ENCODE measurements at places on chromosomes 16 and 17.

DNA sequence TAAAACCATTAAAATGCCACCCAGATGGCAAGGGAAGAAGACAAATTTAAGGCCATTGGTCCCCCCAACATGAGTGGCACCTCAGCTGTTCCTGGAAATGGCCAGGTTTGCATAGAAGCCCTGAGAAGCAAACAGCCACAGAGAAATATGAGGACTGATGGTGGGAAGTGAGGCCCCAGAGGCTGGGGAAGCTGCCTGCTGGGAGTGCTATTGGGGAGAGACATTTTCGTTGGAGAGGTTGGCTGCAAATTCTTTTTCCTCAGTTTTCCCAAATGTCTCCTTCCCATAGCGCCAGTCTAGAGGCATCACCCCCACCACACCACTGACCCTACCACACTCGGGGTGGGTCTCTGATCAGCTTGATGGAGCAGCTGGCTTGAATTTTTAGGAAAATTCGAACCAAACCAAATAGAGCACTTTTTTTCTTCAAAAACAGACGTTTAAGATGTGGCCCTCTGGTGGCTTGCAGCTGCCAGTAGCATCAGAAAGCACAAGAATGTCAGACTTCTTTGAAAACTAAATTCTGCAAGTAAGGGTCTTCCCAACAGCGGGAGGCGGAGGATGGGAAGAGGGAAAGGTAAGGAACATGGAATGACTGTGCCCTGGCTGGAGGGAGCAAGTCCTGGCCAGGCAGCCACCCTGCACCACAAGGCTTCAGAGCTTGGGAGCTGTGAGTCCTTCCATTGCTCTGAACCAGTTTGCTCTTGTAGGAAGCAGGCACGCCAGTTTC lies 13.2 kb upstream of the SLC12A3 start:
- no peak for DNase-seq

DNA sequence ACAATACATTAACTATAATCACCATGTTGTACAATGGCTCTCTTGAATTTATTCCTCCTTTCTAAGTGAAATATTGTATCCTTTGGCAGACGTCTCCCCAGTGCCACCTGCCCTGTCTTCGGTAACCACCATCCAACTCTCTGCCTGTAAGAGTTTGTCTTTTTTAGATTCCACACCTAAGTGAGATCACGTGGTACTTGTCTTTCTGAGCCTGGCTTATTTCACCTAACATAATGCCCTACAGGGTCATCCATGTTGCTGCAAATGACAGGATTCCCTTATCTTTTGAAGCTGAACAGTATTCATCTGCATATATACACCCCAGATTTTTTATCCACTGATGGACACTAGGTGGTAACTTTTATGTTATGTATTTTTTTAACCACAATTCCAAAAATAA lies 24.2 kb downstream of the ORC6 start:
- no peak for DNase-seq

GRCh38 chr16:58475091-58475619 lies 24.8 kb upstream of the NDRG4 start:
- DNase-seq, result no peak

- no peak for DNase-seq
These were observed 4.8 kb downstream of the GSG1L2 start for GRCh38 chr17:9817086-9817485.

DNA sequence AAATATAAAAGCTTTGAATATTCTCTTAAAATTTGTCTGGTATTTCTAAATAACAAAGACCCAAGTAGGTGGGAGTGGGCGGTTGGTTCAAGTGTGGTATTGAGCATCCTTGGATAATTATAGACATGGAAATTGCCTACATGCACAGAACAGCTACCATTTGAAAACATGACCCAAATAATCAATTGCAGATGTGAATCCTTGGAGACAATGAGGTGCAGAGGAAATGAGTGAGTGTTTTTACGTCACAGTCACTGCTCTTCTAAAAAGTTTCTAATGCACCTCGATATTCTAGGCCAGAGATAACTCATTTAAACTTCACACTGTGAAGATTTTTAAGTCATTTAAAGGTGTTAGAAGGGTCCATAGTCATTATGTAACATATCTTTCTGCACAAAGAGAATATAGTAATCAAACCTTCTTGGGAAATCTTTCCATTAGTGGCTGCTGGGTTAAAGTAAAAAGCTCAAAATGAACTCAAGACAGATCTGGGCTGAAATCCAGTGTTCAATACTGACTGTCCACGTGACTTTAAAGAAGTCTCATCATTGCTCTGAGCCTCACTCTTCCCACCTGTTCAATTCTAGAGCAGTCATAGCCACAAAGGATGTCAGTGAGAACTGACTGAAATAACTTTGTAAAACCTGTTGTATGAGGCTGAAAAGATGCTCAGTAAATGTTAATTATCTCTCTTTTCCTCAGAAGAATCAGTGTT lies 144.5 kb downstream of the CDH11 start:
- DNase-seq, result no peak

DNA sequence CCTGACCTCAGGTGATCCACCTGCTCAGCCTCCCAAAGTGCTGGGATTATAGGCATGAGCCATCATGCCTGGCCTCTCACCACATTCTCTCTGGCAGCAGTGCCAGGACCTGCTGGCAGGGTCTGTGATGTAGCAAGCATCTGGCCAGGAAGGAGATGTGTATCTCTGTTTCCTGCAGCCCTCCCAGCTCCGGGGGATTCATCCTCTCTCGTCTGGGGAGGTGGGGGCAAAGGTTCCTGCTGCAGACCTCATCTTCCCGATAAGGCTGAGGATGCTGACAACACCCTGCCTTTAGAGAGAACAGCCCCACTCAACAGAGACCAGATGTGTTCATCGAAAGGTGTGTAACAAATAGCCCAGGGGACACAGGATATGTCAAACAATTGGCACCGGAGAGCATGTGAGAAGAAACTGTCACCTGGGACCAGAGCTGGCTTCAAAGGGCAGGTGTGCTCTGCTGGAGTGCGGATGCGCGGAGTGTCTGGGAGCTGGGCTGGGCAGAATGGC lies 54.8 kb upstream of the SEC14L1 start:
- DNase-seq, result no peak

- DNase-seq, result no peak
These were observed 333.8 kb downstream of the SNX29 start for GRCh38 chr16:12310286-12310685.

DNA sequence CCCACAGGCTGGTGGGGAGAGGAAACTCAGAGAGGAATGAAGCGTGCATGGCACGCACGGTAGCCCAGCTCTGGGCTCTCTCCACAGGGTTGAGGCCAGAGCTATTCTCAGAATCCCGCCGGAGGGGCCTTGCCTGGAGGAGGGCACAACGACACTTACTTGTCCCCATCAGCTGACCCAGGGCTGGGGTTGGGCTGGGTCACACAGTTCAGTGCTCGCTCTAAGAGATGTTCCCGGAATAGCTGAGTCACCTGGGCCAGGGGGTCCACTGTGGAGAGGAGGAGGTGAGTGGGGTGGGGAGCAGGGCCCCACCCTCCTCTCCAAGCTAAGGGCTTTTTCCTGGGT lies 21.8 kb downstream of the SREBF1 start:
- no peak for DNase-seq

DNA sequence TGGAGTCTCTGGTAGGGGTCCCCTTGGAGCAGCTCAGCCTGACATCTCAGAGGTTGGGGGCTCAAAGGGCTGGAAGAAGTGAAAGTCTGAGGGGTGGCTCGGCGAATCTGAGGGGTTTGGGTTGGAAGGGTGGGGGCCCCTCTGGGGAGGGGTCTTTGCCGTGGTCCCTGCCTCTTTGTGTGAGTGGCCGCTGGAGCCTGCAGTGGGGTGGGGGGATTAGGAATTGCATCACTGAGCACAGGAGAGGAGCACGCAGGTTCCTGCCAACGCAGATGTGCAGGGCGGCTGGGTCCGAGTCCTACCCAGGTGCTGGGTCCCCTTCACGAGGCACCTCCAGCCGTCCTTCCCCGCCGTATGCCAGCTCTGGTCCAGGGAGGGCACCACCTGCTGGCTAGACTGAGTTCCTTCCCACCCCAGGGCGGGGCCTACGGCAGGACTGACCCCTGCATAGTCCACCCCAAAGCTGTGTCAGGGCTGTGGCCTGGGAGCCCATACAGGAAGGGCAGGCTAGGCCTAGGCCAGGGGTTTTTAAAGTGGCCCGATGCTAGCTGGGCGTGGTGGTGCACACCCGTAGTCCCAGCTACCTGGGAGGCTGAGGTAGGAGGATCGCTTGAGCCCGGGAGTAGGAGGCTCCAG lies 9.9 kb downstream of the FMNL1 start:
- DNase-seq, result no peak

DNA sequence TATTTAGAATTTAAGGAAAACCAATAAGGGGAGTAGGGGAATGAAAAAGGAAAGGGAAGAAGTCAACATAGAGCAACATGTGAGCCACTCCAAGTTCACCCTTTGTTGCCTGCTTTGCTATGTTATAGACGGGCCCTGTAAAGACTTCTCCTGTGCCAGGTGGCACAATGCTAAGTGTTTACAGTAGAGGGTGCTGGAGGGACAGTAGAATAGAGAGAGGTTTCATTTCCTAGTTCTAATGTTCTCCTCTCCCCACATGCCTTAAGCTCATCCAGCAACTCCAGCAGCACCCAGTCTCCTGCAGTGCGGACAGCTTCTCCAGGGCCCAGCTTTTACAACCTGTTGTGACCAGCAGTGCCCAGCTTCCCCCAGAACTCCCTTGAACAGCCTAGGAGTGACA lies 468.0 kb downstream of the HS3ST3B1 start:
- no peak for DNase-seq

- no peak for DNase-seq
These were observed 65.2 kb downstream of the CYTH1 start for GRCh38 chr17:78716814-78717393.

GRCh38 chr16:85902366-85903155 lies 3.6 kb downstream of the IRF8 start:
- DNase-seq, result no peak

- DNase-seq, result no peak
These were observed 250.7 kb upstream of the MON1B start for GRCh38 chr16:76940251-76940650.

- no peak for DNase-seq
These were observed 47.1 kb upstream of the NACA2 start for GRCh38 chr17:61638087-61638486.

- no peak for DNase-seq
These were observed 309.4 kb downstream of the SEC14L1 start for GRCh38 chr17:77449908-77450741.

- DNase-seq, result no peak
These were observed 138.8 kb upstream of the CRHR1 start for GRCh38 chr17:45645330-45645729.

GRCh38 chr16:25009822-25010221 lies 5.3 kb downstream of the ARHGAP17 start:
- no peak for DNase-seq

DNA sequence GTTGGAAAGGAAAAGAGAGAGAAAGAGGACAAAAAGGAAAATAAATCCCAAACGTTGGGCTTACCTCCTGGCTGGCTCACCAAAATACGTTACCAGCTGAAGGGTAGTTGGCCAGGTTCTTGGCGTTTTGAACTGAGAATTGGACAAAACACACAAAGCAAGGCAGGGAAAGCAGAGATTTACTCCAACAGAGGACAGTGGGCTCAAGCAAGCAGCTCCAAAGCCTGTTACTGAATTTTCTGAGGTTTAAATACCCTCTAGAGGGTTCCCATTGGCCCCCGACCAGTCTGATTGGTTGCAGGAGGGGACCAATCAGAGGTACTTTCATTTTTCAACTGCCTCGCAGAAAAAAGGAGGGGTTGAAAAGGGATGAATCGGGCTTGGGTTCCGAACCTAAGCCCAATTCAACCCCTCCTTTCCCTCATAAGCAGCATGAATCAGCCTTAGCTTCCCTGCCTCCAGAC lies 55.6 kb upstream of the ALOX12 start:
- DNase-seq, result no peak

DNA sequence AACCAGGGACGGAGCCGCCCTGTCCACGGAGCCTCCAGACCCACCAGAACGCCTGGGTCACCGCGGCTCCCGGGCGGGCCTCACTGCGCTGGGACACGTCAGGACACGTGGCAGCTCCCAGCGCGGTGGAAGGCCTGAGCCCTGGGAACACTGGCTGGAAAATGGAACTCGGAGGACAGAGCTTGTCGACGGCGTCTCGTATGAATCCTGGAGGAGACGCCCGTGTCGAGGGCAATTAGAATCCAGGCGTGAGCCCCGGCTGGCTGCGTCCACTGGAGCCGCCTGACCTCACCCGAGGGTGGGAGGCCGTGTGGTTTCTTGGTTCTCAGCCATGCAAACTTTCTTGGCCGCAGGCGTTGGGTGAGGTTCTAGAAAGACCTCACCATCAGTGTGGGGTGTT lies 173.9 kb downstream of the LAT start:
- DNase-seq, result no peak

DNA sequence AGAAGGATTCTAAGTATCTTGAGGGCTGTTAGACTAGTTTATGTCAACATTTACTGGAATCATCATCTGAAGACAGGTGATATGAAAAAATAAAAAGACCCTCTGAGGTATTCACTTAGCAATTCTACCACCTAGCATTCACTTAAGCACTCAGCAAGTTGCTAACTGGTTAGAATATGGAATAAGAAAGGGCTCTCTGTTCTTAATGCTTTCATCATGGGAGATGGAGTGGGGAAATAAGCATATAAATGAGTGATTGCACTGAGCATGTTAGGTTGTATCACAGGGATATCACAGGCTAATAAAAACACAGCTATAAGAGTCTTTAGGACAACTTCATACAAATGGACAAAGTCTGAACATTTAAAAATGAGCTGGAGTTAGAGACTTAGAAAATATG lies 1238.8 kb downstream of the CDH11 start:
- no peak for DNase-seq

DNA sequence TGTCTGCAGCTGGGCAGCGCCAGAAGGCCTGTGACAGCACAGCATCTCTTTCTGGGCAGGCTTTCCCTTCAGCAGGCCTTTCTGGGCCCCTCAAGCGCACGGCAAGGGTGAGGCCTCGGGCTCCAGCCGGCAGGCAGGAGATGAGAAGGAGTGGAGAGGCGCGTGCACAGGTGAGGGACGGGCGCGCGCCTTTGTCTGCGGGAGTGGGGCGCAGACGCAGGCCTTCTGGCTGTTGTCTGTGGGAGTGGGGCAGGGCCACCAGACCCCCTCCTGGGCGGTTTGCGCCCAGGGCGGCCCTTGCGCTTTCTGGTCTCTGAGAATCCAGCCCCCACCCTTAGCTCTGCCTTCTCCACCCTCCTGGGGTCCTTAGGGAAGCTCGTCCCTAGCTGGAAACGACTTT lies 6.5 kb downstream of the ZNF205 start:
- no peak for DNase-seq

GRCh38 chr17:78783711-78784324 lies 1.7 kb upstream of the CYTH1 start:
- DNase-seq, result no peak

All from cortex of kidney (tissue), 1 donor.